M059J (cell line): ENCODE measurements at places on chromosomes 11 and 22. TPM values are rescaled to one million over a fixed set of nuclear protein-coding genes. Genes with fewer than 3 reads are reported as not detected.

Gene EHF
- total RNA-seq = 0.25 and 0.81 TPM in 2 replicates

DNA sequence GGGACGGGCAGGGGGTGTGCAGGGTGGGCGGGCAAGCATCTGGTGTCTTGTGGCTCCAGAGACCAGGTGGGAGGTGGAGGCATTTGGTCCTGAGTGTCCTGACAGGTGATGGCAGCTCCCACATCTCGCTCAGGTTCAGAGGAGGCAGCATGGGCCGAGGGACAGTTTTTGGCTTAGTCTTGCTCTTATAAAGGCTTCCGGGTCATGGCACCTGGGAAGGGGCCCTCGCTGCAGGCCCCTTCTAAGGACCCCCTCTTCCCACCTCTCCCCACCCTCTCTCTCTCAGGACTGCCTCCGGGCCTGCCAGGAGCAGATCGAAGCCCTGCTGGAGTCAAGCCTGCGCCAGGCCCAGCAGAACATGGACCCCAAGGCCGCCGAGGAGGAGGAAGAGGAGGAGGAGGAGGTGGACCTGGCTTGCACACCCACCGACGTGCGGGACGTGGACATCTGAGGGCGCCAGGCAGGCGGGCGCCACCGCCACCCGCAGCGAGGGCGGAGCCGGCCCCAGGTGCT is 9.9 kb downstream of the CCND1 start:
- no peak for DNase-seq

DNA sequence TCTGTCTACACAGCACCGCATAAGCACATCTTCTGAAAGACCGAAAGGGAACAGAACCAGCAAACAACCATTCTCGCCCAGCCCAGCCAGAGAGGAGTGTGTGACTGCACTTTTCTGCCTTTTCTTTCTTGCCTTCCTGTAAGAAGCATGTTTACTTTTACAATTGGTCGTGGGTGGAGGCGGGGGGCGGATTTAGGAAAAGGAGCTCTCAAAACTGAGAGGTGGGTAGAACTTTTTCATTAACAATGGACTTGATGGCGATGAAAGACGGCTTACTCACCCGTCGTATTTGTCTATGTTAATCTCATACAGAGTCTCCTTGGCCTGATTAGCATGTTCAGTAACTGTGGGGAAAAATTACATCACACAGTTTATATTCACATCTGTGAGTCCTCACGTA is 27.2 kb downstream of the CERK start:
- no peak for DNase-seq

DNA sequence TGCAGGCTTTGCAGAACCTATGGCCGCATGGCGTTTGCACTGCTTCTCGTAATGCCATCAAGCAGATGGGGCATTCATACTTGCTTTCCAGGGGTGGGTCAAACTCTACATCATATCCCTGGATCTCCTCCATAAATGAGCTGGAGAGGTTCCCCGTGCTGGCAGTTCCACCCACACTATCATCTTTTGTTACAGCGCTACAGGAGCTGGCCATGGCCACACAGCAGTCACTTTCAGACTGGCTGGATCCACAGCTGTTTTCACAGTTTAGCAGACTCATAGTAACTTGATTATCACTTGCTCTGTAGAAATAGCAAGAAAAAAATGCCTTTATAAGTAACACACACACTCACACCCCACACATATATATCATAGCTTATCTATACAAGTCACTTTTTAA is 8.8 kb downstream of the TRAF6 start:
- no peak for DNase-seq

- no peak for DNase-seq
These were observed 116.0 kb upstream of the TOP3B start for GRCh38 chr22:22098457-22099193.
